Cerebellum (tissue), 4 donors: ENCODE measurements at places on chromosomes 12 and 14. TPM values are rescaled to one million over a fixed set of nuclear protein-coding genes. Genes with fewer than 3 reads are reported as not detected.
A peak's percentile ranks its signal among the peaks of the same experiment; 100 is the strongest.

The ZNF385A gene
- 1.7 TPM for total RNA-seq

The CLEC14A gene
- total RNA-seq = 2.9 TPM

DNA sequence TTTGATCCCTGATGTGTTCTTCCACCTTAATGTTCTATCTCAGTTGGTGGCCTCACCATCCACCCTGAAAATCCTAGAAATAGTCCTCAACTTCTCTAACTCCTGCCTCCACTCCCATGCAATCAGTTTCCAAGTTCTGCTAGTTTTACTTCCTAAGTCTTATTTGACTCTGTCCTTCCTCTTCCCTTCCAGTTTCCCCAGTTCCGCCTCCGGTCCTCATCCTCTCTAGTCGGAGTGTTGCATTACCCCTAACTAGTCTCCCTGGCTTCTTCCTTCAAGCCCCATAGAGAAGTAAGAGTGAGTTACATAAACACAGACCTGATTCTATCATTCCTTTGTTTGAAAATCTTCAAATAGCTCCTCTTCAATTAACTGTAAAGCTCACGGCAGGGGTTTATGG is 236.5 kb downstream of the GXYLT1 start:
- DNase-seq = no peak

- no peak for DNase-seq
Observed at GRCh38 chr12:24574538-24574937, 374.4 kb downstream of the BCAT1 start.

DNA sequence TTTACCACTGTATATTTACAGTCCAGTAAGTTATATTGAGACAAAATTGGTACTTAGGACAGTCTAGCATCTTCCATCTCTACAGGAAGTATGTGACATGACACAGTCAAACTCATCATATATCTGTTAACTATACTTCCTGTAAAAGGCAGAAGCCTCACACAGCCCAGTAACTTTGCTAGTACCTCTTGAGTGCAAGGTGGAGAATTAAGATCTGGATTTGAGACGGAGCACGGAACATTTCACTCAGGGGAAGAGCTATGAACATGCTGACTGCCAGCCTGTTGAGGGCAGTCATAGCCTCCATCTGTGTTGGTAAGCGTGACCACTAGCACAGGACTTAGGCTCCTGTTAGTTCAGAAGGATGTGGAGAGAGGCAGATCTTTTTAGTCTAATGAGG is 333.7 kb upstream of the OR4E1 start:
- DNase-seq = no peak

- no peak for DNase-seq
Observed at GRCh38 chr12:125610971-125611370, 545.7 kb downstream of the AACS start.

- peak; percentile 48 for DNase-seq
Observed at GRCh38 chr14:77641534-77642341, 25.3 kb upstream of the SPTLC2 start.
